Activated T-cell treated with anti-CD3 and anti-CD28 coated beads, Interleukin-2, amount 50 U/mL, for 72 hours (primary cell): ENCODE measurements at places on chromosomes 3 and 15.

DNA sequence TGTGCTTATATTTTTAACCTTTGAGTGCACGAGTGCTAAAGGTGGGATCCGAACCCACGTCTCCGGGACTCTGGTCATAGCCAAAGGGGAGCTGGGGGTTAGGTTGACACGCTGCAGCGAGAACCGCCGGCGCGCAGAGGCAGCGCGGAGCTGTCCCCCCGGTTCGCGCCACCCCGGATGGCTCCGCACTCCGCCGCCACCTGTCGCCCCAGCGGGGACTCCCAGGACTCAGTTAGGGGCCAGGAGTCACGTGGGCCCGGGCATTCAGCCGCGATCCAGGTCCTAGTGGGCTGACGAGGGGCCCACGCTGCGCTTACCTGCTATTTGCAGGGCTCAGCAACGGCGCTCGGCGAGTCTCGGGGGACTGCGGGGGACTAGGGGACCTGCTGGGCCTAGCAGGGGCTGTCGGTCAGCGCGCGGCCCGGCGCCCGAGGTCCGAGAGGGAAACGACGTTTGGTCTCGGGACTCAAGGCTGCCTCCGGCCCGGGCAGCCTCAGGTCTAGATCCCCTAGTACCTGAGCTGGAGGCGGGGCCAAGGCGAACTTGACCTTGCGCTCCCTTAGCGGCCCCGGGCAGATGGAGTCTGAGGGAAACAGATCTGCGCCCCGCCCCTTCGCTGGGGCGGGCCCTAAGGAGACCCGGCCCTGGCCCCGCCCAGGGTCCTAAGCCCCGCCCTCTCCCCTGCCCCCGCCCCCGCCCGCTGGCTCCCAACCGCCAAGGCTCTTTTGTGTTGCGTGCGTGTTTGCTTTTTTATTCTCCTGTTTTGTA, at the start of gene NMNAT3:
Gene NMNAT3 (minus strand): TSS at position 585 of the 768 bp plus-strand sequence. CDS start 50,248 bp downstream, outside the sequence.
- peak; percentile 86 for DNase-seq

- no peak for DNase-seq
Measured at GRCh38 chr3:125350597-125350996, 24.5 kb downstream of the ZNF148 start.

DNA sequence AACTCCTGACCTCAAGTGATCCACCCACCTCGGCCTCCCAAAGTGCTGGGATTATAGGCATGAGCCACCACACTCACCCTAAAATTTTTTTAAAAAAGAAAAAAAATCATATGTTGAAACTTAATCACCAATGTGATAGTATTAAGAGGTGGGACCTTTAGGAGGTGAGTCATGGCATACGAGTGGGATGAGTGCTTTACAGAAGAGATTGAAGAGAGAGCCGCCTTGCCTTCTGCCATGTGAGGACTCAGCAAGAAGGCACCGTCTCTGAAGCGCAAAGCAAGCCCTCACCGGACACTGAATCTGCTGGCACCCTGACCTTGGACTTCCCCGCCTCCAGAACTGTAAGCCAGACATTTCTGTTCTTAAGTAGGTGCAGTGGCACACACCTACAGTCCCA, 5.5 kb downstream of the ARPIN start:
- DNase-seq, result no peak

DNA sequence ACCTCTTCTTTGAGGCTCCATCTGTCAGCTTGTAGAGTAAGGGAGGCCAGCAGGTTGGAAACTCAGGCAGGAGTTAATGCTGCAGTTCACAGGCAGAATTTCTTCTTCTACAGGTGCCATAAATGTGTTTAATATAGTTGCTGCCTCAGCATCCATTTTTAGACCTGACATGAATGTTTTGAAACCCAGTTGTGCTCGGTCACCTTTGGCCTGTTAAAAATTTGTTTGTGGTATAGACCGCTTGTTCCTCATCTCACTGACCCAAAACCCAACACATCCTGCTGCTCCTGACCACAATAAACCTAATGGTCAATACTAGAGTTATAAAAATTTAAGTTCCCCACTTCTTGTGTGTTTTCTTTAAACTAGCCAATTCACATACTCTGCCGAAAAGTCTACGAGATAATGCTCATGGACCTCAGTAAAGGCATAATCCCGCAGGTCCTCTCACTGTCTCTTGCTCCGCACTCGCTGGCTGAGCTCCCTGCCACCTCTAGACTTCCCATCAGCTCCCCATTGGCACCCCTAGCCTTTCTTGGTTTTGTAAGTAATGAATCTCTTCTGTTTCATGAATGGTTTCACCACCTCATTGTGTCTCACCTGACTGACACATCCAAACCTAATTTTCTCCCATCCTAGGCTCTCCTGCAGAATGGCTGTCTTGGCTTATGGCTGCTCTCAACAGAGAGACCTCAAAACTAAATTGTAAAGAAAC, 138.5 kb upstream of the STRIT1 start:
- DNase-seq, result no peak

DNA sequence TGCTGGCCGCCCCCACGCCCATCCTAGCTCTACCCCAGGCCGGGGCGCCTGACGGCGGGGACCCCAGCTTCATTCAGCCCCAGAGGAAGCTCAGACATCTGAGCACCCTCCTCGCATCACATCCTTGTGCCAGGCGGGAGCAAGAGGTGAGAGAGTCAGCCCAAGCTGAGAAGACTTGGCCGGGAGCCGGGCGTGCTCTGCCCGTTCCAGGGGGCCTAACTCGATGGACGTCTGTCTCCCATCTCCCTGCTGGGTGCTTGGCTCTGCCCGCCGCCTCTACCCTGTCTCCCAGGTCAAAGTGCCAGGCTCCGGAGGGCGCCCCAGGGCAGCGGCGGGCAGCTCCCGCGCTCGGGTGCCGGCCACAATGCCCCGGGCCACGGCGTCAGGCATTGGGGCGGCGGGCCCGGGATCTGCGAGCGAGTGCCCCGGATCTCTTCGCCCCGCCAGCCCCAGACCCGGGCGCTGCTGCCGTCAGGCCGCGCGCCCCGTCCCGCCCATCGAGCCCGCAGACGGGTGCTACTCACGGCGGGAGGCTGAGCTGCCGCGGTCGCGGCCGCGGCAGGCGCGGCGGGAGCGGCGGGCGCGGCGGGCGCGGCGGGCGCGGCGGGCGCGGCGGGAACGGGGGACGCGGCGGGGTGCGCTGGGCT, 388 bp downstream of the DAPK2 start:
- DNase-seq, result no peak

DNA sequence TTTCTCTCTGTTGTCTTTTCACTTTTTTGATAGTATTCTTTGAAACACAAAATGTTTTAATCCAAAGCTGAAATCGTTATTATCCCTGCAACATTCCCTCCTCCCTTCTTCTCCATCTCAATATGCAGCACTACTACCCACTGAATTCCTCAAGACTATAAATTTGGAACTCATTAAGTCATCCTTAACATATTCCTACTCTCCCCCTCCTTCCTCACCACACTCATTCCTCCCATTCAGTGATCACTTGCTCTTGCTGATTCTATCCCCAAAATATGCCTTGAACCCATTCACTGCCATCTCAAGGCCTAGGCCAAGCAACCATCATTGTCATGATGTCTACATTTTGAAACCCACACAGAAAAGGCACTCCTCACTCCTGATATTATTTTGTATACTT, 2.4 kb upstream of the PIK3R4 start:
- no peak for DNase-seq

- no peak for DNase-seq
Measured at GRCh38 chr3:70970171-70970570, 613.4 kb downstream of the FOXP1 start.

DNA sequence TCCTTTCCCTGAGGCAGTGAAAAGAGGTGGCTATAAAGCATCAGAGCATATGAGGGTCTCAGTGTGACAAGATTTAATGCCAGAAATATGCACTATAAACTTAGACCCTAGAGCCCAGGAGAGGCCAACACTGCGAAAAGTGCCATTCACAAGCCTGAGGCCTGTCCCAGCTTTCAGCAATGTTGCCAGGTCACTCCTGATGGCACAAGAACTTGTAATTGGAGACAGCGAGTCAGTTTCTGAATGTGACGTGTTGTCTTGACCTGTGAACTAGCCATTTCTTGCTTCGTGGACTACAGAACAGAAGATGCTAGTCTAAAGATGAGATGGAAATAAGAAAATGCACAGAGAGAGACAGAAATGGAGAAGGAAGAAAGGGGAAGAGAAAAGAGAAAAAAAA, 87.9 kb downstream of the WDR72 start:
- no peak for DNase-seq

DNA sequence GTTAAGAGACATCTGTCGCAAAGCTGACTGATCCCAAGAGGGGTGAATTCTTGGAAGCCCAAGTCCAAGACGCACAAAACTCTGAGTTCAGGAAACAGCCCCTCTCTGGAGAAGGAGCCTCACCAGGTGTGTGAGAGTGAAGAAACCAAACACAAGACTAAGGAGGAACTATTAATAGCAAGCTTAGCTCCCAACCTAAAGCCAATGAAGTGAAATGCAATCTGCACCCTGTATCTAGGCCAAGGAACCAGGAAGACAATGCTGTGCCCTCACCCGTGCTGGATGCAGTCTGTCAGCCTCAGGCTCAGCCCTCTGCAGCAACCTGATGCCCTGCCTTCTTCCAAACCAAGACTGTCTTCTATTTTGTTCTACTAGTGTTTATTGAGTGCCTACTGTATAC, 22.5 kb upstream of the THBS1 start:
- no peak for DNase-seq

- no peak for DNase-seq
Measured at GRCh38 chr15:91522605-91523332, 330.7 kb upstream of the SLCO3A1 start.

DNA sequence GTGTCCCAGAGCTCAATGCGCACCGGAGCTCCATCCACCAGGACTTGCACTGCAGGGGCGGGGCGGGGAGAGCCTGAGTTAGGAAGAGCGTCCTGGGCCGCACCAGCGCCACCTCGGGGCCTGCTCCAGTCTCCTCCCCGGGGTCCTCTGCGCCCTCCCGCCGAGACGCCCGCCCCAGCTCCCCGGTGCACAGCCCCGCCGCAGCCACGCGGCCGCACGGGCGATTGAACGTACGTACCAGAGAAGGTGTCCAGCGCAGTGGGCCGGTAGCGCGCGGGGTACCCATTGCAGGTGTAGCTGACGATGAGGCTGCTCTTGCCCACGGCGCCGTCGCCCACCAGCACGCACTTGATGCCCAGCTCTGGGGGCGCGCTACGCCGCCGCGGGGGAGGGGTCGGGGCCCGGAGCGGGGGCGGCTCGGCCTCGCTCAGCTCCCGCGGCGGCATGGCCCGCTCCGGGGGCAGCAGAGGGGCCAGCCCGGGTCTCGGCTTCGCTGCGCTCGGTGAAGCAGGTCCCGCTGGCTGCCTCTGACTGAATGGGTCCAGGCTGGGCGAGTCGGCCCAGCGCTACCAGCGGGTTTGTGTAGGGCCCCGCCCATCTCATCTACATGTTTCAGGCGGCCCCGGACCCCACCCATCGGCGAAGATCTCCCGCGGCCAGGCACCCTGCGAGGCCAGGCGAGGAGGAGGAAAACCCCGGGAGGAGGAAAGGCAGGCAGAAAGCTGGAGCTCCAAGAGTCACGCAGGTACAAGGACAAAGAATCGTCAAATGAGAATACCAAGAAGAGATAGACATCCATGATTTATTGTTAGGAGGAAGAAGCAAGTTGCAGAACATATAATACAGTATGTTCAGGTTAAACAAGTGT, at the start of gene RHOV:
Gene RHOV (minus strand): TSS at position 541 of the 868 bp plus-strand sequence. CDS start 95 bp downstream, at position 446.
- peak; percentile 72 for DNase-seq

GRCh38 chr3:11273891-11274291, 1.7 kb downstream of the ATG7 start:
- DNase-seq, result no peak

- DNase-seq, result no peak
Measured at GRCh38 chr3:134477002-134477401, 8.8 kb downstream of the ANAPC13 start.

DNA sequence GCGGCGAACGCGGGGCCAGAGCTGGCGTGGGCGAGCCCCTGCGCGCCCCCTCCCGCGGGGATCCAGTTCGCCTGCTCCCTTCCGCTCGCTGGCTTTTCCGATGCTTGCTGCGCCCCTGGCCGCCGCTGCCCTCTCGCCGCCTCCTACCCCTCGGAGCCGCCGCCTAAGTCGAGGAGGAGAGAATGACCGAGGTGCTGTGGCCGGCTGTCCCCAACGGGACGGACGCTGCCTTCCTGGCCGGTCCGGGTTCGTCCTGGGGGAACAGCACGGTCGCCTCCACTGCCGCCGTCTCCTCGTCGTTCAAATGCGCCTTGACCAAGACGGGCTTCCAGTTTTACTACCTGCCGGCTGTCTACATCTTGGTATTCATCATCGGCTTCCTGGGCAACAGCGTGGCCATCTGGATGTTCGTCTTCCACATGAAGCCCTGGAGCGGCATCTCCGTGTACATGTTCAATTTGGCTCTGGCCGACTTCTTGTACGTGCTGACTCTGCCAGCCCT, 721 bp downstream of the P2RY1 start:
- DNase-seq, result peak; percentile 1
